Breast epithelium (tissue), 4 donors: ENCODE measurements at places on chromosomes 2 and 18. TPM values are rescaled to one million over a fixed set of nuclear protein-coding genes. Genes with fewer than 3 reads are reported as not detected.

DNA sequence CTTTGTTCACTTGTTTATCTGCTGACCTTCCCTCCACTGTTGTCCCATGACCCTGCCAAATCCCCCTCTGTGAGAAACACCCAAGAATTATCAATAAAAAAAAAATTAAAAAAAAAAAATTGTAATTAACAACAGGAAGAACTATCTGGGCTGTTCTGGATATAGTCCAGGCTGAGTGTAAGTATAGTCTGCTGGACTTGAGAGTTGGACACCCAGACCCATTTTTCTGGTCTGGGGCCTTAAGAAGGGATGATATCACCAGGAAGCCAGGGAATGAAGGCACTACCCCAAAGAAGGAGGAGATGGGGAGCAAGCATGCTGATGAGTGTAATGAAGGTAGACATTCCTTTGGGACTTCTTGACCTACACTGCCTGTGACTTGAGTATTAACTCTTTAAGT is 72.1 kb upstream of the ZFP36L2 start:
- no peak overlapping the region for H3K4me3 ChIP-seq
- peak overlapping the region; percentile 9 for H3K27ac ChIP-seq
- no peaks in the 10 kb centered on the region for H3K36me3 ChIP-seq
- no peaks in the 10 kb centered on the region for H3K4me1 ChIP-seq
- no peaks in the 10 kb centered on the region for H3K27me3 ChIP-seq

- no peaks in the 10 kb centered on the region for H3K36me3 ChIP-seq
- no peak overlapping the region for H3K27ac ChIP-seq
- no peak overlapping the region for H3K4me3 ChIP-seq
- DNase-seq, result no peak
- no peaks in the 10 kb centered on the region for H3K4me1 ChIP-seq
- no peaks in the 10 kb centered on the region for H3K27me3 ChIP-seq
Observed at GRCh38 chr2:46101557-46102220, 195.5 kb upstream of the EPAS1 start.

DNA sequence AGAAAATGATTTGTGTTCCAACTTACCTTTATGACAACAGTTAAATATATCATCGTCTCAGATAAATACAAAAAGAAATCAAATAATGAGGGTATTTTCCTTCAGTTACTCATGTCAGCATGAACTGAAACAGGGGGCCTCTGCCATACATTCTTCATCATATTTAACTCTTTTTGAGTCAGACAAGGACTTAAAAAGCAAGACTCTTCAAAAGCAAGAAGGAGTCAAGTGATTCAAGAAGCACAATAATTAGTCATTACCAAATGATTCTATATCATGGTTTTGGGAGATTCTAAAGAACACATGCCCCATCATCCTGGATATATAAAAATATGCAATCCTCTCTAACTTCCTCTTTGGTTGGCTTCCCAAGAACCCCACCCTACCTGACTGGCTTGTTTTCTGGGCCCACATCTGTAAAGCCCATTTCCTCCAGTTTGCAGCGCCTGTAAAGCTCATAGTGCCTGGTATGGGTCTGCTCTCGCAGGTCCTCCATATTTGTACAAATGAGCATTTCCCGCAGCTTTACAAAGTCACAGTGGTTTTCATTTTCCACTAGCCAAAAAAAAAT is 49.7 kb downstream of the SEPTIN10 start:
- no peak overlapping the region for H3K27ac ChIP-seq
- H3K4me3 ChIP-seq, result no peak overlapping the region
- H3K27me3 ChIP-seq, result no peaks in the 10 kb centered on the region
- H3K4me1 ChIP-seq, result no peaks in the 10 kb centered on the region

DNA sequence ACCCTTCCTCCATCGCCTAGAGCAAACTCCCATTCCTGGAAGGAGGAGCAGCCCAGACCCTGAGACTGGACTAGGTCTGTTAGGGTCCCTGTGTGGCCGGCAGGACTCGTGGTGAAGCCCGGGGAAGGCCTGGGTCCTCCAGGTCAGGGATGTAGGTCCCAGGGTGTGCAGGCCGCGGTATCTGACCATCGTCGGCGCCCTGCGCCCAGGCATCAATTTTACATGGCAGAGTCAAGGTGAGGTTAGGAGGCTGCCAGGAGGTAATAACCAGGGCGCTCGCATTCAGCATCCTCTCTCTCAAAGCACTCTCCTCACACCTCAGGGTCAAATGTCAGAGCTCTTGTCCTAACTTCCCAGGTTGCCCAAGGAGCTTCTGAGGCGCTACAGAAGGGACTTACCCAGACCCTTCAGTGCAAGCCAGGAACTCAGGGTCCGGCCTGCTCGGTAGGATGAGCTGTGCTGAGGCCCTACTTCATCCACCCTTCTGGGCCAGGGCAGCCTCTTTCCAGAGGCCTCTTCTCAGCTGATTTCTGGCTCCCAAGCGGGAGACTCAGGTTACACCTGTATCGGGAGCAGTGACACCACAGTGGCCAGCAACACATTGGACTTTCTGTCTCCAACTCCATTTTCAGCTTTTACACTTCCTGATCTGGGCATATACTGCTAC is 628 bp downstream of the SH2D6 start:
- H3K27ac ChIP-seq, result peak overlapping the region; percentile 95
- no peaks in the 10 kb centered on the region for H3K36me3 ChIP-seq

GRCh38 chr2:235709969-235710879 is 216.4 kb downstream of the AGAP1 start:
- DNase-seq, result no peak
- no peak overlapping the region for H3K27ac ChIP-seq
- H3K4me1 ChIP-seq, result no peaks in the 10 kb centered on the region
- H3K4me3 ChIP-seq, result no peak overlapping the region
- H3K36me3 ChIP-seq, result no peaks in the 10 kb centered on the region

DNA sequence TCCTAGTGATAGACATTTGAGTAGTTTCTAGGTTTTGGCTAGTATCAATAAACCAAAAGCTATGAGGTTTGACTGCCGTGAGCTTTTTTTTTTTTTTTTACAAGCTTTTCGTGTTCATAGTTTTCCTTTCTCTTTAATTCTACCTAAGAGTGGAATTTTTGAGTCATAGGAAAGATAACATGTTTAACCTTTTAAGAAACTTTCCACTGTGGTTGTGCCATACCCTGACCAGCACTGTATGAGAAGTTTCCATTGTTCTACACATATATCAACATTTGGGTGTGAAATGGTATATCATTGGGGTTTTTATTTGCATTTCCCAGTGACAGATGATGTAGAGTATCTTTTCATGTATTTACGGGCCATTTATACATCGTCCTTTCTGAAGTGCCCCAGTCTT is 31.7 kb downstream of the UBE2F start:
- no peaks in the 10 kb centered on the region for H3K4me1 ChIP-seq
- no peak for DNase-seq
- H3K27ac ChIP-seq, result no peak overlapping the region
- no peaks in the 10 kb centered on the region for H3K27me3 ChIP-seq

- H3K27me3 ChIP-seq, result peaks cover 76% of the 10 kb centered on the region
- H3K27ac ChIP-seq, result no peak overlapping the region
- DNase-seq, result no peak
- no peak overlapping the region for H3K4me3 ChIP-seq
Observed at GRCh38 chr2:113273027-113273551, 5.6 kb downstream of the PAX8 start.

DNA sequence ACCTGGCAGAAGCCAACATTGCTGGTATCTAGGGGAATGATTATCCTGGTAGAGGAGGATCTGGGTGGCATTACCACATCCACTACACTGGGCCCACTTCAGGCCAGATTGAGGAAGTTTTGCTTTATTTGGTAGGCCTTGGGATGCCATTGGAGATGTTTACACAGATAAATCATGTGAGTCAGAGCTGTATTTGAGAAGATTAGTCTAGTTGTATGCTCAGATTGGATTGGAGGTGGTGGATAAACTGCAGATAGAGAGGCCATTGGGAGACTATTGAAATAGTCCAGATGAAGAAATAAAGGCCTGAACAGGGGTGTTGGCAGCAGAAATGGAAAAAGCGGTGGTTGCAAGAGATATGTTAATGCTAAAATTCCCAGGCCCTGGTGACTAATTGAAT is 81.5 kb downstream of the EFEMP1 start:
- H3K27me3 ChIP-seq, result no peaks in the 10 kb centered on the region
- H3K4me3 ChIP-seq, result no peak overlapping the region
- H3K36me3 ChIP-seq, result no peaks in the 10 kb centered on the region
- no peak for DNase-seq

- no peaks in the 10 kb centered on the region for H3K4me1 ChIP-seq
- no peak for DNase-seq
- H3K4me3 ChIP-seq, result no peak overlapping the region
Observed at GRCh38 chr18:34807106-34807796, 97.2 kb downstream of the DTNA start.

DNA sequence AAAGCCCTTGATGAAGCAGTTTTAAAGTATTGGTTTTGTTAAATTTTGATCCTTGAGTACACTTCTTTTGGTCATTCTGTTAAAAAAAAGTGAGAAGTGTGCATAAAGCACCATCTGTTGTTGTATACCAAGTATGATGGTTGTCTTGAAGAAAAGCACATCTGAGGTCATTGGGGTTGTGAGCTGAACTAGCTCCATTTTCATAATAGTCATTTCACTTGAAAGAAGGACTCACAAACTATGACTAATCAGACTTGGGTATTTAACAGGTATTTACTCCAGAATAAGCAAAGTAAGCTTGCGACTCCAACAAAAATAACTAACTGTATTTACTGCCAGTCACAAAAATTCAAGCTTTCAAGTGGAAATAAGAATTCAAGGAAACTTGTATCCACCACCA is 35.1 kb downstream of the CHN1 start:
- H3K4me1 ChIP-seq, result no peaks in the 10 kb centered on the region
- no peak overlapping the region for H3K27ac ChIP-seq
- H3K4me3 ChIP-seq, result no peak overlapping the region
- DNase-seq, result no peak
- no peaks in the 10 kb centered on the region for H3K36me3 ChIP-seq

- no peak for DNase-seq
- H3K4me3 ChIP-seq, result no peak overlapping the region
- H3K36me3 ChIP-seq, result no peaks in the 10 kb centered on the region
- H3K27me3 ChIP-seq, result no peaks in the 10 kb centered on the region
- no peaks in the 10 kb centered on the region for H3K4me1 ChIP-seq
- H3K27ac ChIP-seq, result no peak overlapping the region
Observed at GRCh38 chr2:160417745-160418397, 75.7 kb downstream of the RBMS1 start.

- DNase-seq, result peak; percentile 50
Observed at GRCh38 chr2:72144274-72144631, 3.4 kb downstream of the CYP26B1 start.

DNA sequence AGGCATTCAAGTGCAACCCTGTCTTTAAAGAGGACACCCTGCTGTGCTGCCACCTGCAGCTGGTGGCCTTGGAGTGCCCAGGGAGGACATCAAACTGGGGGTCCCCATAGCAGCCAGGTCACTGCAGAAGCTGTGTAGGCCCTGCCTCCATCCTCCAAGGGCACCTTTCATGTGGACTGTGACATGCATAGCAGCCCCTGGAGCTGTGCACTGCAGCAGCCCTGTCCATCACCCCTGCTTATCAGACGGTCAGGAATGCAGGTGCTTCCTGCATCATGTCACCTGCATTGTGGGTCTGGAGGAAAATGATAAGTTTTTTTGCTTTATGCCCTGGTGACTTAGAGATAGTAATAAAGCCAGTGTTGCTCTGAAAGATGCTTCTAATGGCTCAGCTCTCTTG is 155.7 kb downstream of the DYSF start:
- no peaks in the 10 kb centered on the region for H3K4me1 ChIP-seq
- no peak overlapping the region for H3K27ac ChIP-seq
- DNase-seq, result peak; percentile 9
- H3K27me3 ChIP-seq, result no peaks in the 10 kb centered on the region
- H3K36me3 ChIP-seq, result no peaks in the 10 kb centered on the region
- no peak overlapping the region for H3K4me3 ChIP-seq

CRYBA2 gene
- total RNA-seq, result not detected

TAF4B gene
- 13.6 TPM for total RNA-seq

OR6B2 gene
- not detected for total RNA-seq

PSTPIP2 gene
- total RNA-seq, result 14.7 TPM

SGPP2 gene
- 1.3 TPM for total RNA-seq

CERKL gene
- not detected for total RNA-seq

HOXD9 gene
- total RNA-seq, result 2.8 TPM

THOC1 gene
- 98.9 TPM for total RNA-seq

FOXD4L1 gene
- total RNA-seq, result not detected

IL1RL2 gene
- total RNA-seq, result 1.9 TPM

MPP4 gene
- total RNA-seq, result 0.29 TPM

CHRND gene
- not detected for total RNA-seq

ZNF142 gene
- total RNA-seq, result 12.0 TPM
